ENCODE measurements at places on chromosomes 5 and 9.

- DNase-seq, result peak; percentile 33
Measured at GRCh38 chr5:133763744-133764143, 151.4 kb upstream of the FSTL4 start.

DNA sequence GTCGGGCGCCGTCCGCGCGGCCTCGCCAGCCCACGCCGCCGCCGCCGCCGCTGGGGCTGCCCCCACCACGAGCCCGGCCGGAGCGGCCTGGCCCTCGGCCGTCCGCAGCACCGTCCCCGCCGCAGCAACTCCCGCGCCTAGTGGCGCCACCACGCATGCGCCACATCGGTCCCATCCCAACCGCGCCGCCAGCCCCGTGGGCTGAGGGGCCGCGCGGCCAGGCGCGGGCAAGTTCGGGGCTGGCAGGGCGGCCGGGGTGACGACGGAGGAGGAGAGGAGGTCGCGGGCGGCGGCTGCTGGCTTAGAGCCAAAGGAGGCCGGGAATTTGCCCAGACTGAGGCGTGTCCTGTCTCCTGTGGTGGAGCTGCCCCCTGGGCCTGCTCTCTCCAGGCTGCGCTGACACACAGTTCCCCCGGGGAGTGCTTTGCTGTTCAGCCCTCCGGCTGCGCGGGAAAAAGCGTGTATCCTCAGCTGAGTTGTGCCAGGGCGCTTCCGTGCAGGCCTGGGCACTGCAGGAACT lies at the start of gene TUSC1:
Gene TUSC1, minus strand, starts transcription at position 298 of the 520 bp plus-strand sequence. Its CDS starts 132 bp downstream, at position 166.
- DNase-seq, result peak; percentile 82

DNA sequence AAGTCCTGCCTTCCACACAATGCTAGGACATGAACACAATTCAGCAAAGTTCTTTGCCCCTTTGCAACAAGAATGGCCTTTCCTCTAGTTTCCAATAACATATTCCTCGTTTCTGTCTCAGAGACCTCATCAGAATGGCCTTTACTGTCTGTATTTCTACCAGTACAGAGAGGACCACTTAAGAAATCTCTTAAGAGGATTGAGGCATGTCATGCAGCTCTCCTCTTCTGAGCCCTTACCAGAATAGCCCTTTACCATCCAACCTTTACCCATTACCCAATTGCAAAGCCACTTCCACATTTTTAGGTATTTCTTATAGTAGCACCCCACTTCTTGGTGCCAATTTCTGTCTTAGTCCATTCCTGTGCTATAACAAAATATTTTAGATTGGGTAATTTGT lies 20.3 kb downstream of the TNPO1 start:
- DNase-seq, result no peak

- no peak for DNase-seq
Measured at GRCh38 chr9:80191108-80191507, 619.3 kb downstream of the TLE4 start.

DNA sequence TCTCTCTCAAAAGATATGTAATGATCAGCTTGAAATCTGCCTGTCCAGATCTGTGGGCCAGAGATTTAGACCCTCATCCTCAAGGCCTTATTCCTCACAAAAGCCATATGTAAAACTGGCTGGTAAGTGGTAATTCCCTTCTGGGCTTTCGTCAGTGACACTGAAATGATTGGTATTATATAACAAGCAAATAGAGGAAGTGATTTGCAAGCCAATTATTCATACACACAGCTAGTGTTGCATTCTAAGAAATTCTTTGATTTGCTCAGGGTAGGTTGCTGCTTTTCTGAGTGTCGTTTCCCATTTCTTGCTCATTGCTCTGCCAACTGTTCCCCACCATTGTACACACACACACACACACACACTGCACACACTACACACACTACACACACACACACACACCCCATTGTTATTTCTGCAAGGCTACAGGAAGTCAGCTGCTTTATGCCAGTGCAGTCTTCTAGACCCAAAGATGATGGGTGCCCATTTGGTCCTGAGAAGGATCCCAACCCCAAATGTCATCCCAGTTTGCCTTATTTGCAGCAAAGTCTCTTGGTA lies 76.8 kb downstream of the PRLR start:
- DNase-seq, result peak; percentile 26

Data from brain (organoid and tissue), 16 donors.